ENCODE measurements at places on chromosomes 5 and 9.

- DNase-seq, result no peak
These were observed 5.5 kb downstream of the ARRDC1 start for GRCh38 chr9:137610944-137611343.

- DNase-seq, result no peak
These were observed 67.5 kb upstream of the MAMDC2 start for GRCh38 chr9:69976152-69976551.

DNA sequence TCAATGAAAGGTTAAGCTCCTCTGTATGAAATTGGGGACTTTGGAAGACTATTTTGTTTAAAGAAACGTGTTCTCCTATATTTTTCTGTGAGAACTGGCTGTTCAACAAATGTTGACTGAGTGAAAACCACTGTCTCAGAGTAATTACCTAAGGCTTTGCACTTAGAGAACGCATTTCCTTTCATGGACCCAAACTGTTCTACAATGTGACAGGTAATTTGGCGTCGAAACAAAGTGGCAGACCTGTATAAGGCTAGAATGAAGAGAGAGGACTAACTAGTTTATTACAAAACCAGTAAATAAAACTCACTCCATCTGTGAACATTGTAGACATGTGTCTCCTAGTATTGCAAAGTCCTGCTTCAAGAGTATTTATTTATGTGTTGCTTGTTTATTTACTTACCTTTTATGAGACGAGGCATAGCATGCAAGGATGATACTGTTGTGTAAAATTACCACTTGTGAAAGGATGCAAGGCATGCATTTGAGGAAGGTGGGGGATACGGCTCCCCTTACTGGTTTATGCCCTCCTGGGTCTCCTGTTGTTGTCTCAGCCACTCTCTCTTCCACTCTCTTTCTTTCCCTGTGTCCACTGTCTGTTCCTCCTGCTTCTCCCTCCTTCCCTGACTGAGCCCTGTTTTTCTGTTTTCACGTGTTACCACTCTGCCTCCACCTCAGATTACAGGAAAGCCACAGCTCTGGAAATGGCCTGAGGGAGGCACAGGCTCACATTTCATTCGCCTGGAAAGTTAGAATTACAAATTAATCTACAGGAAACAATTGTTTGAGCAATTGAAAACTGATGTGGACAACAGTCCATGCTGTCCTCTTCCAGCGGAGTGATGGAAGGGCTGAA is 444.0 kb upstream of the ZNF608 start:
- no peak for DNase-seq

DNA sequence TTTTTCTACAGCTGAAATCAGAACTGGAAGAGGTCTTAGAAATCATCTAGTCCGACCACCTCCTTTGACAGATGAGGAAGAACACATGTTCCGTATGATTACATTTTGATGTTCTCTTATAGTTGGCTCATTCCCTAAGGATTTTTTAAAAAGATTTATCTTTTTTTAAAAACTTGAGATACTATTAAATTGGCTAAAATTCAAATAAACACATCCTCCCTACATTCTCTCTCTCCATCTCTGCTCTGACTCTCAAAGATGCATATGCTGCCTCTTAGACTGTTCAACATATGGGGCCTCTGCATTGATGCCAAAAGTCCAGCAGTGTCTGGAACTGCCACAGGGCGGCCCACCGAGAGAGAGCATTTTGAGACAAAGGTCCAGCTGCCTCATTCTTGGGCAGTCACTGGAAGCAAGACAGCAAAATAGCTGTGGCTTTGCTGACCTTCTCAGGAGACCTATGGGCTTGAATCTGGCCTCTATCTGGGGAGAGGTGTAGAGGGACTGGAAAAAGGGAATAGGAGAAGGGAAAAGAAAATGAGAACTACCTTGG is 12.8 kb upstream of the TSSK1B start:
- no peak for DNase-seq

- no peak for DNase-seq
These were observed 3.2 kb downstream of the THG1L start for GRCh38 chr5:157734436-157734835.

GRCh38 chr5:1818784-1819183 is 17.6 kb downstream of the NDUFS6 start:
- DNase-seq, result no peak

DNA sequence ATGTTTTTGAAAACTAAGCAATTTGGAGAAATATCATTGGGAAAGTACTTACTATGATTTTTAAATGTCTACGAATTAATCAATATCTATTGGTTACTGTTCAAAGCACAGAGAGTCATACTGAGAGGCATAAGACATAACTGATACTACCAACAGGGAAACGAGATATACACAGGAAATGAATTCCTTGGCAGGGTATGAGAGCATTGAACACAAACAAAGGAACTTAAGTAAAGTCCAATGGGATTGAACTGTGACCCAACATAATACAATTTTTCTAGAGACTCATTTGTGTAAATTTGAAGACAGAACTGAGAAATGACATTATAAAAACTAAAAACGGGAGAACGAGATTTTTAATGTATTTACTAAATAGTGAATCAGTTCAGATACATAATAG is 1.3 kb upstream of the ITGA1 start:
- DNase-seq, result no peak

DNA sequence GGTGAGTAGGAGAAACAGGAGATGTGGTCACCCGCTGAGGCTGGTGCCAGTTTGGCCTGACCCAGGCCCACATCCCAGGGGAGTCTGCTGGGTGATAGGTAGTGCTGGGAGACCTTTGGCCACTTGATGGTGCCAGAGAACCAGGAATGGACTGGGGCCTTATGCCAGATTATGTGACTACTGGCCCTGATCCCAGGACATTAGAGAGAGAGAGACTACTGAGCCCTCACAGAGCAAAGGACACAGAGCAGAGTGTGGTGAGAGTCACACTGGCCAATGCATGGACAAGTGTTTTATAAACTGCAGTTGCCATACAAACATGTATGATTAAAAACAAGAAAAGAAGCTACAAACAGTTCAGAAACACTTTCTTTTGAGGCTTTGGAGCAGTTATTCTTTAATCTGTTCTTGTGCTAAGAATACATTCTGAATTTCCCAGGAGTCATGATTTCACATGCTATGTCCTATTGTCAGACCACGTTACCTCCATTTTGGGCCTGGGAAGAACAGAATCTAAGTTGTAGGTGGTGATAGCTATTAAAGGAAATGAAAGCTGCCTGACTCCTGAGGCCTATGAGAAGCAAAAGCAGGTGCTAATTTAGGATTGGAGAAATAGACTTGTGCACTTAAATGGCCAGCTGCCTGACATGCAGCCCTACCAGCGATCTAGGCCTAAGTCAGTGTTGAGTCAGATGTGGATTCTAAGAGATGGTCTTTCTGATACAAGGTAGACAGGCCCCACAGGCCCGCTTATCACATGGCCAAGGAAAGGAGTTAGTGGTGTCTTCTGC is 32.6 kb upstream of the TMOD1 start:
- DNase-seq, result peak; percentile 0

- DNase-seq, result no peak
These were observed 176.2 kb downstream of the DENND1A start for GRCh38 chr9:123753669-123754258.

DNA sequence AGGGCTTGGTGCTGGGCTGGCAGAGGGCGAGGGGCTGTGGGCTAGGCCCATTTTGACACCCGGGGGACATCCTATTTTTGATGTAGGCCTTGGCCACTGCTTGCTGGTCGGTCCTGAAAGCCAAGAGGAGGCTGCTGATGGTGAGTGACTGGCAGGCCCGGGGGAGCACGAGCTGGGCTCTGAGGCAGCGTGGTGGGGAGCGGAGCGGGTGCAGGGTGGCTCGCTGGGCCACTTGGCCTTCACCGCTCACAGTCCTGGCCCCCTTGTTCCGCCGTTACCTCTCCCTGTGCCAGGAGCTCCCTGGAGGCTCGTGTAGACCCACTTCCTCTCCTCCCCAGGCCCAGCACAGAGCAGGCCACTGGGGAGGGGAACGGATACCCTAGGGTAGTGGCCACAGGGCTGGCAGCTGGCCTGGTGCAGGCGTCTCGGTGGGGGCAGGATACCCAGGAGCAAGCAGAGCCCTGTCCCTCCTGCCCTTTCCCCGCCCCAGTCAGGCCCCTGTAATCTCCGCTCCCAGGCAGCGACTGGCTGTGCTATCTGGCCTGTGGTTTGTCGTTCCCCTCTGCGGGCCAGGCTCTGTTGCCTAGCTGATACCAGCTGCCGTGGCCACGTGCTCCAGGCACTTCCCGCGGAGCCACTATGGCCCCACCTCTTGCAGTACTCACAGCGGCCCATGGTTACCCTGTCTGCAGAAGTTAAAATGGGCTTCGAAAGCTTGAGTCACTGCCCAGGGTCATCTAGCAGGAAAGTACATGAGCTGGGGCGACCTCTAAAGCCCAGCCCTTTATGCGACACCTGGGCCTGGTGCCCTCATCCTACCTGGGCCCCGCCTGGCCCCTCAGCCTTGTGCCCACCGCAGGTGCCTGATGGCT is 11.7 kb upstream of the DOLPP1 start:
- peak; percentile 21 for DNase-seq

- DNase-seq, result no peak
These were observed 231.0 kb downstream of the GLIS3 start for GRCh38 chr9:4068914-4069313.

GRCh38 chr5:5140479-5141338 is 579 bp downstream of the ADAMTS16 start:
- no peak for DNase-seq

- DNase-seq, result no peak
These were observed 98.3 kb downstream of the GDA start for GRCh38 chr9:72247549-72247948.

GRCh38 chr5:76867827-76868693 is 18.2 kb downstream of the S100Z start:
- peak; percentile 27 for DNase-seq

DNA sequence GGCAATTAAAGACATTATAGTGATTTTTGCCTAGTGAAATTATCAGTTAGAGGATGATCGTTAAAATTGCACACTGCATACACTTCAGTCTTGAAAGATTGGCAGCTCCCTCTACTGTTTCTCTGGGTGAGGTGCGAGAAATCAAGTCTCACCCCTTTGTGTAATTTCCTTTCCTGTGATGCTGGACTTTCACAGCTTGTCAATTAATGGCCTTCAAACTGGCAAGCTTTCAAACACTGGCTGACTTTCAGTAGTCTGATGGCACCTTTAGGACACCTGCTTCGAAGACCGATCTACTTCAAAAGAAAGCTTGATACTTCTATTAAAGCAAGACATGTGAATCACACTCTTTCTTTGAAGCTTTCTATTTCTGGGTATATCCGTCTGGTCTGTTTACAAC is 706.7 kb upstream of the PTPRD start:
- DNase-seq, result no peak

Measured in activated T-helper 9 cell treated with anti-CD3 and anti-CD28 coated beads, Interleukin-2, amount 50 U/mL, for 16 hours (primary cell).